ENCODE measurements at places on chromosomes 12 and 14.

GRCh38 chr14:103546652-103547454, 15.6 kb downstream of the BAG5 start:
- DNase-seq = peak; percentile 83
- no peaks in the 10 kb centered on the region for H3K36me3 ChIP-seq
- H3K4me1 ChIP-seq = peaks cover 14% of the 10 kb centered on the region
- no peak overlapping the region for H3K4me3 ChIP-seq
- H3K27me3 ChIP-seq = no peaks in the 10 kb centered on the region
- H3K27ac ChIP-seq = no peak overlapping the region

GRCh38 chr12:46380022-46380796, 7.6 kb upstream of the SLC38A2 start:
- no peak overlapping the region for H3K27ac ChIP-seq
- H3K4me3 ChIP-seq = no peak overlapping the region
- H3K36me3 ChIP-seq = no peaks in the 10 kb centered on the region

DNA sequence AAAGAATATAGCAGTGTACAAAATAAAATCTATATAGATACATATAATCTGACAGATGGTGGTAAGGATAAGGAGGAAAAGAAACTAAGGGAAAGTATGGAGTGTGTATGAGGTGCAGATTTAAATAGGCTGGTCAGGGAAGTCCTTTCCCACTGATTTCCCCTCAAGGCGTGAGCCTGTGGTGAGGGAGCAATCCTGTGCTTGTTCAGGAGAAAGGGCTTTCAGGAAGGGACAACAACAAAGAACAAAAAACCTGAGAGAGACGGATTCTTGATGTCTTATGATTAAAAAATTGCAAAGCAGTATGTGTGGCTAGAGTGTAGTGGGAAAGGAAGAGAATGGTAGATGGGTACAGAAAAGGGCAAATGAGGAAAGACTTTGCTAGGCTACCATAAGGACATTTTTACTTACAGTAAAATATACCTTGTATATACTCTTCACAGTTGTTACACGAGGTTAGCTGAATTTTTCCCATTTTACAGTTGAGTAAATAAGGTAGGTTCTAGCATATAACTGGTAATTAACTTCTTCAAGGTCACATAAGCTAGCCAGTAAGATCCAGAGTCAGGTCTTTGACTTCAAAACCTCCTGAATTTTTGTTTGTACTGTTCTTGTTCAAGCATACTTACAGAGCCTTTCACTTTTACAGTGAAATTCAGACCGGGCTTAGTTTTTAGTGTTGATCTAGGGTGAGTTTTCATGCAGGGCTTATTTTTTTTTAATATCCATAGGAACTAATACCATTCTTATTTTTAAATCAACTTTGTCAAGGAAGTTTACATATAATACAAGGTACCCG, 15.6 kb downstream of the CNOT2 start:
- H3K4me1 ChIP-seq = peaks cover 3% of the 10 kb centered on the region
- H3K27ac ChIP-seq = no peak overlapping the region
- no peaks in the 10 kb centered on the region for H3K36me3 ChIP-seq
- no peaks in the 10 kb centered on the region for H3K27me3 ChIP-seq
- no peak overlapping the region for H3K4me3 ChIP-seq
- no peak for DNase-seq

- no peak overlapping the region for H3K27ac ChIP-seq
- no peak overlapping the region for H3K4me3 ChIP-seq
- H3K4me1 ChIP-seq = peaks cover 9% of the 10 kb centered on the region
- H3K36me3 ChIP-seq = no peaks in the 10 kb centered on the region
- no peaks in the 10 kb centered on the region for H3K27me3 ChIP-seq
Measured at GRCh38 chr14:61508526-61508925, 186.8 kb upstream of the HIF1A start.

DNA sequence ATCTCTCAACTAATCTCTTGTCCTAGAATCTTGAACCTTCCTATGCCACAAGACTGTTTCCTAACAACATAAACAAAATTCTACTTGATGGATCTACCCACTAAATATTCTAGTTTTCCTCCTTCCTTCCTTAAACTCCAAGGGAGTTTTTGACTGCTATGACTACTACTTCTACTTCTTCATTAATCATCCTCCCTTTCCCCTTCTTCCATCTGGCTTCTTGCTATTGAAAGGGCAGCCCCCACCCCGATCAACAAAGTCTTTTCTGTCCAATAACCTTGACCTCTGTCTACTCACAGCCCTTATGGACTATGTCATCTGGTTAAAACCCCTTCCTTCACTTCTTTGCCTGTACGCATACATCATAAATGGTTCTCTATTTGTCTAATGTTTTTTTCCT, 5.6 kb downstream of the LTA4H start:
- H3K4me1 ChIP-seq = peaks cover 11% of the 10 kb centered on the region
- H3K4me3 ChIP-seq = no peak overlapping the region
- no peaks in the 10 kb centered on the region for H3K27me3 ChIP-seq

GRCh38 chr12:43776498-43776897, 17.7 kb downstream of the IRAK4 start:
- H3K36me3 ChIP-seq = no peaks in the 10 kb centered on the region
- DNase-seq = no peak
- no peak overlapping the region for H3K27ac ChIP-seq
- H3K4me3 ChIP-seq = no peak overlapping the region
- H3K4me1 ChIP-seq = no peaks in the 10 kb centered on the region
- no peaks in the 10 kb centered on the region for H3K27me3 ChIP-seq

GRCh38 chr14:61470261-61470960, 149.0 kb downstream of the PRKCH start:
- peak; percentile 17 for DNase-seq
- no peaks in the 10 kb centered on the region for H3K27me3 ChIP-seq
- H3K4me3 ChIP-seq = no peak overlapping the region
- H3K4me1 ChIP-seq = no peaks in the 10 kb centered on the region

DNA sequence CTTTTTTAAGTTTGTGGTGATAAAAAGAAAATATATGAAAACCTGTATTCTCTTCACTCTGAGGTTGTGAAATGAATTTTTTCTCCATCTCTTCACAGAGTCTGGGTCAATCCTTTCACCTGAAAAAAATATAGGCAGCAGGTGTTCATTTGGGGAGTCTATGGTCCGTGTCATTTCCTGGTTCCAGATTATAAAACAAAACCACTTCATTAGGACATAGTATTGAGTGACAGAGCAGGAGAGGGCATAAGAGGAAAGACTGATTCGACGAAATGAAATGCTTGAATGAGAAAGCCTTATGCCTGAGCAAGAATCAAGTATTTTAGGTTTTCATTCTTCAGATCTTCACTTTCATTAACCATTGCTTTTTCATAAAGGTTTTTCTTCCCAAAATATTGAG, 51.8 kb upstream of the NUAK1 start:
- no peak overlapping the region for H3K27ac ChIP-seq
- no peaks in the 10 kb centered on the region for H3K36me3 ChIP-seq
- H3K27me3 ChIP-seq = no peaks in the 10 kb centered on the region
- no peaks in the 10 kb centered on the region for H3K4me1 ChIP-seq
- DNase-seq = no peak

DNA sequence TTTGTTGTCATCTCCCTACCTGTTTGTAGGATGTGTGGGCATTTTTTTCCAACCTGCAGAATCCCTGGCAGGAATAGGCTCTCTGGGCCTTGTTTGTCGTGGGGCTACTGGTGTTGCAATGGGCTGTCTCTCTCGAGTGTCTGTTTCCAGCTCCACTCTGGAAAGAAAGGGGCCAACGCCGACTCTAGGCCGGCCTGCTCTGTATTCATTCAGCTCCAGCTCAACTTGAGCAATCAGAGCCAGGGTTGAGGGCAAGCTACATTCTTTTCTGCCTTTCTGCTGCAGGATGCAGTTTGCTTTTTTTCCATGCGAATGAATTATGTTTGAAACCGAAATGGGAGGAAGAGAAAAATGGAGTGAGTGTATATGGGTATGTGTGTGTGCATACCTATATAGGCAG, 2.3 kb downstream of the JDP2 start:
- H3K27me3 ChIP-seq = no peaks in the 10 kb centered on the region
- DNase-seq = peak; percentile 32
- no peaks in the 10 kb centered on the region for H3K36me3 ChIP-seq
- no peak overlapping the region for H3K4me3 ChIP-seq
- H3K4me1 ChIP-seq = peaks cover 11% of the 10 kb centered on the region

DNA sequence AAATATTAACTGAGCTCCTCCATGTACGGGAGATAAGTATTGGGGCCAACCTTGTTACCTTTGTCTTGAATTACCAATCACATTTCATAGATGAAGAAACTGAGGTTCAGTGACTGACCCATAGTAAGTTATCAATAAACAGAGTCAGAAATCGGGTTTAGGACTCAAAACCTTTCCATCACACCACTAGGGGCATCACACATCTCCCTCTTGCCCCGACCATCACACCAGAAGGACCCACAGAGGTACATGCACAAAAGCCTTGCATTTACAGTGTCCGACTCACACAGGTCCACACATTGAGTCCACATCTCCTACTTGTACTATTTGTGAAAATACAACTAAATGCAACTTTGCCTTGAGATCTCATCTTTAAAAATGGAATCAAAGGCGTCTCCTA, 29.4 kb downstream of the KCNA5 start:
- H3K27ac ChIP-seq = no peak overlapping the region
- no peaks in the 10 kb centered on the region for H3K36me3 ChIP-seq
- no peak overlapping the region for H3K4me3 ChIP-seq
- DNase-seq = no peak
- no peaks in the 10 kb centered on the region for H3K4me1 ChIP-seq
- H3K27me3 ChIP-seq = no peaks in the 10 kb centered on the region

All from colonic mucosa (tissue), 4 donors.